ENCODE measurements at places on chromosomes 4 and X.

DNA sequence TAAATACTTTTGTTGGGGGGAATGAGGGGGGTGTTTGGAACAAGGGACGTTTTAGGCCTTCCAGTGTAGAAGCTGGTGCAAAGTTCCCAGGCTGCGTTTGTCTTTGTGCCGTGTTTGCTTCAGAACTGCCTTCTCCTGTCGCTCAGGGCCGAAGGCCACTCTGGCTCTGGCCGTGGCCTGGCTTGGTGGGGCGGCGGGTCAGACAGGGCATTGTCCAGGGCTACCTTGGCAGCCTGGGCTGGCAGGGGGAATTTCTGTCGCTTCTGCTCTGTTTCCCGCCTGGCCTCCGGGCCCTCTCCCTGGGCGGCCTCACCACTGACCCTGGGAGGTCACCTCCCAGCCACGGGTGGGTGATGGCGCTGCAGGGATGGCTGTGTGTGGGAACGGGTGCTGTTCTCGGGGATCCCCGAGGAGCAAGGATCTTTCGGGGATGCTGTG lies 140.0 kb downstream of the COL4A6 start:
- no peak for DNase-seq

GRCh38 chrX:54494166-54494988 lies 1.7 kb downstream of the FGD1 start:
- DNase-seq: no peak

GRCh38 chr4:2248044-2248780 lies 6.3 kb upstream of the HAUS3 start:
- DNase-seq: no peak

GRCh38 chrX:3951859-3952258 lies 238.4 kb upstream of the PRKX start:
- no peak for DNase-seq

- DNase-seq: no peak
These were observed 29.6 kb upstream of the AP1AR start for GRCh38 chr4:112201915-112202505.

DNA sequence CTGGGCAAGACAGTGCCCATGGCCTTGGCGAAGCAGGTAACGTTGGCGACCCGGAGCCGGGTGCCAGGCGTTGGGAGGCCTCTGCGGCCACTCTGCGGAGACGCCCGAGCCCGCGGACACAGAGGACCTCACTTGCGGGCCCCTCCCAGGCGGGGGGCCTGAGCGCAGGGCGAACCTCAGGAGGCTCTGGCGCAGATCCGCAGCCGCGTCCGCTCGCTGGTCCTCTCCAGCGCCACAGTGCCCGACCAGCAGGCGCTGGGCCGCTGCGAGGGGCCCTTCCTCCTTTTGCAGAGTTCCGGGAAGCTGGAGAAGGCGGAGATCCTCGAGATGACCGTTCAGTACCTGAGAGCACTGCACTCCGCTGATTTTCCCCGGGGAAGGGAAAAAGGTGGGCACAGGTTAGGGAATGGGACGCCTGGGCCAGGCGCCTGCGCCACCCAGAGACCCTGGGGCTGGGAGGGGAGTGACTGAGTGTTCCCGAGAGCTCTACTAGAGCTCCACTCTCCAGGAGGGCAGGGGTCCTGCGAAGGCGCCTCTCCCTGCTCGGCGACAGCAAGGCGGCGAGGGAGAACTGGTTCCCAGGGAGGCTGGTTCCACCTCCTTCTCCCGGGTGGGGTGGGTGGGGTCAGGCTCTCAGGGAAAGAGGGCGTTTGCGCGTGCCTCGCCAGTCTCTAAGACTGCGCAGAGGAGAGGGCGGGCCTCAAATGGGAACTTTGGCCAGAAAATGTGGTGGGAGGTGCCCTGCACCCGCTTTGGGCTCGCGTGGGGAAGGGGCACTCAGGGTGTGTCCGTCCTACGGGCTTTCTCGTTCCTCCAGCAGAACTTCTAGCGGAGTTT lies 1.4 kb downstream of the HELT start:
- no peak for DNase-seq

DNA sequence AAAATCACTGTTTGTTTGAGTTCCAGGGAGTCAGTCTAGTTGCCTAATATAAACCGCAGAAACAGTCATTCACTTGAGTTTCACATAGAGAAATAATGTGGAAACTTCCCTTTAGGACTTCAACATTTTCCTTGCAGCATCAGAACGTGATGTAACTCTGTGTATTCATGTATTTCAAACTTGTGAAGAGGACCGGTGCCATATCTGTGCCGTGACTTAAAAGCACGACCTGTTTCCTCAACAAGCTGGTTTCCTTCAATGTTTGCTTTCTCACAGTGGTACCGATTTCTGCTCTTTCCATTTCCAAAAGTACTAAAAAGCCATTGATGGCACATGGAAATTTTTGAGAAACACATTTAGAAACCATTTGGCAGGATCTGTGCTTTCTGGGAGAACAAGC lies 166.6 kb upstream of the RAPGEF2 start:
- no peak for DNase-seq

DNA sequence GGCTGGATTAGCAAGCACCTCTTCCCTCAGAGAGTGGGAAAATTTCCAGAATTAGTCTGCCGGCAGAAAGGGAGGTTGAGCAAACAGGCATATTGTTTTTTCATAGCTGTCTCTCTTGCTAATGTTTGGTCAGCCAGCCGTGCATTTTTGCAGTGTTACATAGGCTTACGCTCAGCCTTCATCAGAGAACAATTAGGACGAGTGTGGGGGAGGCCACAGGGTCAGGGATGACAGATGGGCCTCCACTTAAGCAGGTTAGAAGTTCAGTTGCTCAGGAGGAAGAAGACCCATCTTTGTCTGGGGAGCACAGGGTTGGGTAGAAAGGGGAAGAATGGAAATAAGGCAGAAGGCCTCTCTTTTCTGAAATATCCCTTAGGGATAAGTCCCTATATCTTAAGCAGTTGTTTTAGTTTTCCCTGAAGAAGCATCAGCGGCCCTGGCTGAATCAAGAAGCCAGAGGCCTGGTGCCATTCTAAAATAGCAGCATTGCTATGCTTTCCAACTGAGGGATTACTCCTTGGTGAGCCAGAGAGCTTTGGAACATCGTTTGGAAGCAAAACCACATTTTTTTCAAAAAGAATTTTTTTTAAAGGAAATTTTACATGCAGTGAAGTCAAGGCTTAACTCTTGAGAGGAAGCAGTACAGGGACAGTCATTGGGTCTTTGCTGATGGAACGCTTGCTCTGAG lies 118.8 kb downstream of the SMIM20 start:
- no peak for DNase-seq

Data from stimulated activated CD8-positive, alpha-beta memory T cell treated with anti-CD3 and anti-CD28 coated beads, Interleukin-4, amount 100 ng/mL, for 4 hours (primary cell).